ENCODE measurements at places on chromosomes 4 and X. TPM values are rescaled to one million over a fixed set of nuclear protein-coding genes. Genes with fewer than 3 reads are reported as not detected.

GRCh38 chr4:6362243-6362885, 92.7 kb downstream of the WFS1 start:
- no peak overlapping the region for H3K4me3 ChIP-seq
- H3K4me1 ChIP-seq: no peaks in the 10 kb centered on the region
- H3K27me3 ChIP-seq: no peaks in the 10 kb centered on the region
- no peak overlapping the region for H3K27ac ChIP-seq
- no peak for DNase-seq

- H3K36me3 ChIP-seq: no peaks in the 10 kb centered on the region
- no peak overlapping the region for H3K27ac ChIP-seq
- no peak overlapping the region for H3K4me3 ChIP-seq
- H3K4me1 ChIP-seq: no peaks in the 10 kb centered on the region
Observed at GRCh38 chr4:47221721-47222120, 190.4 kb downstream of the GABRB1 start.

The LIMCH1 gene
- total RNA-seq: 18.6 TPM

The GC gene
- not detected for total RNA-seq

The TRPC5OS gene
- total RNA-seq: not detected

DNA sequence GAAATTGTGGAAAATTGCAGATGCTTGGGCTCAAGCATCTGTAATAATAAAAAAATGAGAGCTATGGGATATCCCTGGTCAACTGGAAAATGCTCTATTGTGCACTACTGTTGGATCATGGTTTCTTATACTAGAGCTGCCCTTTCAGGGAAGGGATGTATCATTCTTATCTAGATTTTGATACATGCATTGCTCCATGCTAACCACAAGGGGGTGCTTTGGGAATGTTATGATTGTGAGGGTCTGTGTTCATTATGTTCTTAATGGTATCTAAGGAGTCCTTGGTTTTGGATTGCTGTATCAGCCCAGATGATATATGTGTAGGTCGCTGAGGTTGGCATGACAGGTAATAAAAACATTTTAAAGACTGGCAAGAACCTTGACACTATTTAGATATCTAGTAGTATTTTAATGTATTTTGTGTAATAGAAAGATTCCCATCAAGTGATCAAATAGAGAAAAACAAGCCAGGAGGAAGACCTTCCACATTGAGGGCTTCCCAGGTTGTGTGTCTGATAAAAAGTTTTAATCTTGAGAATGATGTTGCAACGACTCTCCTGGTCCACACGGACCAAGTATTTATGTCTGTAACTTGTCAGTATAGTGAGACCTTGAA, 49.2 kb upstream of the TLR2 start:
- H3K27me3 ChIP-seq: no peaks in the 10 kb centered on the region
- no peak overlapping the region for H3K4me3 ChIP-seq
- no peak overlapping the region for H3K27ac ChIP-seq
- H3K4me1 ChIP-seq: no peaks in the 10 kb centered on the region
- no peaks in the 10 kb centered on the region for H3K36me3 ChIP-seq

GRCh38 chr4:31045724-31046318, 325.7 kb downstream of the PCDH7 start:
- H3K27me3 ChIP-seq: no peaks in the 10 kb centered on the region
- H3K4me1 ChIP-seq: no peaks in the 10 kb centered on the region
- no peak overlapping the region for H3K27ac ChIP-seq
- no peak for DNase-seq

DNA sequence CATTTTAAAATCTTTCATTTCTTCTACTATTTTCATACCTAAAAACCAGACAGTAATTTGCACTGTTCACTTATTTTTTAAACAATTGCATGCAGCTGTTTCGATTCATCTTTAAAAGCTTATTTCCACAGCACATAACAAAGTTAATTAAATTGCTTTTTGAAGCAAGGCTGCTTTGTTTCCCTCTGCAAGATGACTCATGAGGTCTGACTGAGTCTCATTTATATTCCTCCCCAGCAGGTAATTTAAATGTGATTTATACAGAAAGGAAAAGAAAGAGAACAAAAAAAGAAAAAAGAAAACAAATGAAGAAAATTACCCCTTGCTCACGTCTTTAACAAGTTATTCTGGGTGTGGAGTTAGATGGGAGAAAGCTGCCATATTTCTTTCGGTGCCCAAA, 22.8 kb downstream of the VMA21 start:
- no peaks in the 10 kb centered on the region for H3K27me3 ChIP-seq
- no peak overlapping the region for H3K4me3 ChIP-seq
- no peak for DNase-seq

The TLR1 gene
- total RNA-seq: 7.0 TPM

The TLR2 gene
- total RNA-seq: 16.2 TPM

GRCh38 chr4:119897260-119897659, 169.4 kb downstream of the MAD2L1 start:
- H3K4me3 ChIP-seq: no peak overlapping the region
- no peak for DNase-seq
- no peak overlapping the region for H3K27ac ChIP-seq
- H3K4me1 ChIP-seq: no peaks in the 10 kb centered on the region
